Upper lobe of left lung (tissue), 6 donors: ENCODE measurements at places on chromosomes 7 and 10. TPM values are rescaled to one million over a fixed set of nuclear protein-coding genes. Genes with fewer than 3 reads are reported as not detected.

The EBLN1 gene
- total RNA-seq: not detected

The PBLD gene
- total RNA-seq: 1.8 TPM

GRCh38 chr7:116354546-116355423 lies 144.4 kb downstream of the TES start:
- no peaks in the 10 kb centered on the region for H3K27me3 ChIP-seq
- H3K4me1 ChIP-seq: peaks cover 51% of the 10 kb centered on the region
- no peaks in the 10 kb centered on the region for H3K36me3 ChIP-seq
- no peak for DNase-seq

DNA sequence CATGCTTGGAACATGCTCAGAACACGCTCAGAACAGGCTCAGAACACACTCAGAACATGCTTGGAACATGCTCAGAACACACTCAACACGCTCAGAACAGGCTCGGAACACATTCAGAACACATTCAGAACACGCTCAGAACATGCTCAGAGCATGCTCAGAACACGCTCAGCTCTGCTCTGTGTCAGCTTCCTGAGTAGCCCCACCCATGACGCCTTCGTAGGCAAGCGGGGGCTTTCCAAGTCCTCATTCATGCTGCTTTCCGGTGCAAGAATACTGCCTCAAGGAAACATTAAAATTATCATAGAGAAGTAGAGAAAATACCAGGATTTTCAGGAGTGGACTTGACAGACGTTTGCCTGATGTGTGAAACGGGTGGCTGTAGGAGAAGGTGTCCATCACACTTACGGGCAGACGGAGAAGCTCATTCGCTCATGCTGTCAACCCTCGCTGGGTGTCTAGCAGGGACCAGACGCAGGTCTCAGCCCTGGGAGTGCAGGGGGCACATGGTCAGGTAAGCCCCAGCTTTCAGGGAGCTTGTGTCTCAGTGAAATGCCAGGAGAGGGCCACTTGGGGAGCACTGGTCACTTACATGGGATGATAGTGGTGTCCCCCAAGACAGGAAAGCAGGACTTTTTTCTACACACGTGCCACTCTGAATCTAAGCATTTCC lies 24.7 kb downstream of the EN2 start:
- DNase-seq: no peak
- H3K4me1 ChIP-seq: no peaks in the 10 kb centered on the region
- H3K36me3 ChIP-seq: no peaks in the 10 kb centered on the region
- H3K27ac ChIP-seq: no peak overlapping the region
- H3K4me3 ChIP-seq: no peak overlapping the region

DNA sequence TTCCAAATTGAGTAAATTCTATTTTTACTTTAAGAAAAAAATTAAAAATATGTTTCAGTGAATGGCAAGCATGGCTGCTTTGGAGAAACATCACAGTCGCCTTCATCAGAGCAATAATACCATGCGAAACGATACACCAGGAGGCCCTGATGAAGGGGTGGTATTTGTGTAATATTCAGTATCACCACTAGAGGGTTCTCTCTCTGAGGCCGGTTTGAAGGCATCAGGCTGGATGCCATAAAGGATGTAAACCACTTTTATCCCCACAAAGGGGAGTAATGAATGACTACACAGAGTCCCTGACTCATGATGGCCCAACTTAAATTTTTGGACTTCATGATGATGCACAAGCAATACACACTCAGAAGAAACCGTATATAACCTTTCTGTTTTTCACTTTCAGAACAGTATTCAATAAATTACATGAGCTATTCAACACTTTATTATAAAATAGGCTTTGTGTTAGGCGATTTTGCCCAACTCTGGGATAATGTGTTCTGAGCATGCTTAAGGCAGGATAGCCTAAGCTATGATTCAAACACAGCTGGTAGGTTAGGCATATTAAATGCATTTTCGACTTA lies 95.5 kb downstream of the PPP1R17 start:
- no peaks in the 10 kb centered on the region for H3K36me3 ChIP-seq
- H3K27ac ChIP-seq: no peak overlapping the region
- no peak for DNase-seq
- H3K27me3 ChIP-seq: no peaks in the 10 kb centered on the region
- no peaks in the 10 kb centered on the region for H3K4me1 ChIP-seq
- no peak overlapping the region for H3K4me3 ChIP-seq

GRCh38 chr7:2004841-2005725 lies 227.7 kb downstream of the MAD1L1 start:
- no peaks in the 10 kb centered on the region for H3K27me3 ChIP-seq
- no peak overlapping the region for H3K27ac ChIP-seq
- no peaks in the 10 kb centered on the region for H3K36me3 ChIP-seq
- H3K4me1 ChIP-seq: no peaks in the 10 kb centered on the region

GRCh38 chr7:64599359-64599758 lies 36.5 kb upstream of the ZNF680 start:
- no peak overlapping the region for H3K4me3 ChIP-seq
- H3K27me3 ChIP-seq: no peaks in the 10 kb centered on the region
- DNase-seq: no peak
- no peaks in the 10 kb centered on the region for H3K36me3 ChIP-seq
- no peak overlapping the region for H3K27ac ChIP-seq

- no peak for DNase-seq
- no peak overlapping the region for H3K27ac ChIP-seq
- no peak overlapping the region for H3K4me3 ChIP-seq
- no peaks in the 10 kb centered on the region for H3K36me3 ChIP-seq
Measured at GRCh38 chr10:115321360-115321759, 228.2 kb downstream of the ATRNL1 start.

DNA sequence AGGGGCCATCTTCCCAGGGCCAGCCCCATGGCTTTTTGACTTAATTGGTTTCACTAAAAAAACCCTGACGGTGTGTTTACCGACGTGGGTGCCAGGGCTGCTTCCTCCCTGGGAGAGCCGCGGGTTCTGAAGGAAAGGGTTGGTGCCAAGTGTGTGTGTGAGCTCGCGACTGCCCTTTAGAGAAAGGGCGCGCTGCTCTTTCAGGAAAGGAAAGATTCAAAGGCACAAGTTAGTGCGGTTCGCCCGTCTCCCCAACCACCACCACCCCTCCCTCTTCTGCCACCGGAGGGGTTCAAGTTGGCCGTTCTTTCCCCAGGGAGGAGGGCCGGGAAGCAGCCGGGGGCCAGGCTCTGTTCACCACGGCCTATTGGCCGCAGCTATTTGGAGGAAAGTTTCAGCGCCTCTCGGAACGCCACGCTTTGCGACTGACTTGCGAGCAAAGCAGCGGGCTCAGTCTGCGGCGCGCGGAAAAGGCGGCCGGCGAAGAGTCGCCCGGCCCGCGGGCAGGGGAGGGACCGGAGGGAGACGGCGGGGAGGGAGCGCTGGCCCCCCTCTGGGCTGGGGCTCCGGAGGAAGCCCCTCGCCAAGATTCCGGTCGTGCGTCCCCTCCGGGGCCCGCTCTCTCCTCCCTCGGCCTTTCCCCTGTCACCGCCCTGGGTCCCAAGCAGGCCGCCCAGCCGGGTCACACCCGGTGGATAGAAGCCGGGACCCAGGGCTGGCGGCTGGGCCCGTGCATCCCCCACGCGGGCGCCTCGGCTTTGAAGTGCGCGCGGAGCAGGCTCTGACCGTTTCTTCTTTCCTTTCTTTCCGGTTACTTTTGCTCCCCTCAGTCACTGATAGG lies 165.9 kb upstream of the PPP1R3A start:
- peak overlapping the region; percentile 87 for H3K27ac ChIP-seq
- peaks cover 3% of the 10 kb centered on the region for H3K27me3 ChIP-seq
- peak overlapping the region; percentile 59 for H3K4me3 ChIP-seq
- H3K4me1 ChIP-seq: peaks cover 53% of the 10 kb centered on the region

- H3K4me1 ChIP-seq: no peaks in the 10 kb centered on the region
- H3K27me3 ChIP-seq: no peaks in the 10 kb centered on the region
- no peak overlapping the region for H3K4me3 ChIP-seq
- no peak for DNase-seq
- H3K36me3 ChIP-seq: no peaks in the 10 kb centered on the region
Measured at GRCh38 chr10:29389935-29390334, 101.1 kb downstream of the LYZL1 start.
